ENCODE measurements at places on chromosomes 12 and 14.
A peak's percentile ranks its signal among the peaks of the same experiment; 100 is the strongest.

GRCh38 chr14:90797451-90797850, 18.8 kb downstream of the TTC7B start:
- H3K36me3 ChIP-seq = no peaks in the 10 kb centered on the region
- peak overlapping the region; percentile 29 for H3K4me3 ChIP-seq
- peaks cover 42% of the 10 kb centered on the region for H3K4me1 ChIP-seq

- peaks cover 5% of the 10 kb centered on the region for H3K4me1 ChIP-seq
- H3K36me3 ChIP-seq = peaks cover 31% of the 10 kb centered on the region
- H3K4me3 ChIP-seq = peak overlapping the region; percentile 98
- no peaks in the 10 kb centered on the region for H3K27me3 ChIP-seq
- no peak for DNase-seq
- H3K27ac ChIP-seq = peak overlapping the region; percentile 94
Measured at GRCh38 chr14:22928237-22929103, 706 bp downstream of the PRMT5 start.

DNA sequence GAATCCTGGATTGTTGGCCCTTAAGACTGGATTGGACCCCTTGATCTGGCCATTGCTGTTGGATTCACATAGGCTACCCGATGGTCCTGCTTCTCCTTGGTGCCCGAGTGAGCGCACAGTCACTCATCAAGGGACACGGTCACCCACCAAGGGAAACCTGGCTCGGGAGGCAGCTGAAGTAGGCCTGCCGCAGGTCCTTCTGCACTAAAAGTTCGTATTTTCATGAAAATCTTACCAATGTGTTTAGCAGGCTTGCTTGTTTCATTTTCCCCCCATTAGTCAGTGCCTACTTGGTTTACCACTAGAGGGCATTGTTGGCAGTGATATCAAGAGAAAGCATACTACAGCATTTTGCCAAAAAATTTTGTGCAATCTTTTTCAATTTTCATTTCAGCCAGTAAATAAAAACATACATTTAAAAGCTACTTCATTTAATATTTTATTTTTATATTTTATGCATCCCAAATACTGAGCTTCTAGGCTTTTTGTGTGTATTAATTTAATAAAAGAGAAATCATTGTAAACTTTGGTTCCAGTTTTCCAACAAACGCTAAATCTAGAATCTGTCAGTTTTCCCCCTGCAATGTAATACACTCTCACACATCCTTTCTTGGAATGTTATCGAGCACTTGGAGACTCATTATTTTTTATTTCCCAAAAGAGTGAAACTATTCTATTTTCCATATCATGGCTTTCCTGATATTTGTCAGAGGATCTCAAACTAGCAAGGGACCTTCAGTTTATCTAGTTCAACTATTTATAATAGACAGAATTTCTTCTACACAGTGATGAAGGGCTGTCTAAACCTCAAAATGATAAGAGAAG, 116.7 kb downstream of the LMNTD1 start:
- H3K27me3 ChIP-seq = no peaks in the 10 kb centered on the region
- H3K27ac ChIP-seq = no peak overlapping the region

DNA sequence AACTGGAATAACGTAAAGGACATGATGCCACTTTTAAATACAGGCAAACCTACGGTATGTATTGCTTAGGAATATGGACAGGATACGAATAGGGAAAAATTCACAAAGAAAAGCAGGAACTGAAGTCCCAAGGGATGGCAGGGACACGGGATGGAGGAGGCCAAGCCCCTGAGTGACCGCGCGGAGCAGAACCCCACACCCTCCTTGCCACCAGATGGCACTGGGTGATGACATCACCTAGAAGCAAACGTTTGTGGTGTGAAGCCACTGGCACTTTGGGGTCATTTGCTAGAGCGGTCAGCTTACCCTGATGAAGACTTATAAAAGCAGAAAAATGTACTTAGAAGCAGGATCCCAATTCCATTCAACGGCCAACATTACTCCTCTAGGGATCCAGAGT, 9.4 kb downstream of the DHX37 start:
- DNase-seq = no peak
- no peak overlapping the region for H3K27ac ChIP-seq
- peaks cover 72% of the 10 kb centered on the region for H3K36me3 ChIP-seq
- H3K4me3 ChIP-seq = no peak overlapping the region
- no peaks in the 10 kb centered on the region for H3K27me3 ChIP-seq
- no peaks in the 10 kb centered on the region for H3K4me1 ChIP-seq

GRCh38 chr12:48947727-48948126, 9.6 kb downstream of the ARF3 start:
- peaks cover 26% of the 10 kb centered on the region for H3K36me3 ChIP-seq
- H3K27me3 ChIP-seq = no peaks in the 10 kb centered on the region
- no peak overlapping the region for H3K27ac ChIP-seq
- no peak overlapping the region for H3K4me3 ChIP-seq
- peaks cover 4% of the 10 kb centered on the region for H3K4me1 ChIP-seq

- peak overlapping the region; percentile 76 for H3K4me3 ChIP-seq
- no peaks in the 10 kb centered on the region for H3K36me3 ChIP-seq
- peaks cover 12% of the 10 kb centered on the region for H3K4me1 ChIP-seq
Measured at GRCh38 chr12:30796313-30796780, 41.6 kb upstream of the CAPRIN2 start.

- no peak overlapping the region for H3K4me3 ChIP-seq
- no peaks in the 10 kb centered on the region for H3K36me3 ChIP-seq
- DNase-seq = no peak
- no peak overlapping the region for H3K27ac ChIP-seq
- H3K27me3 ChIP-seq = no peaks in the 10 kb centered on the region
Measured at GRCh38 chr12:109592195-109592904, 18.8 kb downstream of the MVK start.

- no peak for DNase-seq
- H3K36me3 ChIP-seq = no peaks in the 10 kb centered on the region
- H3K4me3 ChIP-seq = no peak overlapping the region
- no peaks in the 10 kb centered on the region for H3K27me3 ChIP-seq
- no peaks in the 10 kb centered on the region for H3K4me1 ChIP-seq
Measured at GRCh38 chr14:67186789-67187584, 2.3 kb upstream of the GARIN2 start.

- no peak overlapping the region for H3K27ac ChIP-seq
- H3K4me3 ChIP-seq = no peak overlapping the region
- H3K27me3 ChIP-seq = no peaks in the 10 kb centered on the region
- no peaks in the 10 kb centered on the region for H3K36me3 ChIP-seq
Measured at GRCh38 chr12:54932691-54933090, 51.9 kb downstream of the TESPA1 start.

- H3K4me1 ChIP-seq = no peaks in the 10 kb centered on the region
- H3K27me3 ChIP-seq = no peaks in the 10 kb centered on the region
- no peak overlapping the region for H3K4me3 ChIP-seq
- peaks cover 11% of the 10 kb centered on the region for H3K36me3 ChIP-seq
Measured at GRCh38 chr14:92624764-92625163, 111.2 kb downstream of the RIN3 start.

- no peaks in the 10 kb centered on the region for H3K27me3 ChIP-seq
- DNase-seq = peak; percentile 86
- H3K4me3 ChIP-seq = no peak overlapping the region
- H3K27ac ChIP-seq = peak overlapping the region; percentile 69
- peaks cover 61% of the 10 kb centered on the region for H3K4me1 ChIP-seq
Measured at GRCh38 chr12:110585231-110585799, 2.2 kb upstream of the PPTC7 start.

DNA sequence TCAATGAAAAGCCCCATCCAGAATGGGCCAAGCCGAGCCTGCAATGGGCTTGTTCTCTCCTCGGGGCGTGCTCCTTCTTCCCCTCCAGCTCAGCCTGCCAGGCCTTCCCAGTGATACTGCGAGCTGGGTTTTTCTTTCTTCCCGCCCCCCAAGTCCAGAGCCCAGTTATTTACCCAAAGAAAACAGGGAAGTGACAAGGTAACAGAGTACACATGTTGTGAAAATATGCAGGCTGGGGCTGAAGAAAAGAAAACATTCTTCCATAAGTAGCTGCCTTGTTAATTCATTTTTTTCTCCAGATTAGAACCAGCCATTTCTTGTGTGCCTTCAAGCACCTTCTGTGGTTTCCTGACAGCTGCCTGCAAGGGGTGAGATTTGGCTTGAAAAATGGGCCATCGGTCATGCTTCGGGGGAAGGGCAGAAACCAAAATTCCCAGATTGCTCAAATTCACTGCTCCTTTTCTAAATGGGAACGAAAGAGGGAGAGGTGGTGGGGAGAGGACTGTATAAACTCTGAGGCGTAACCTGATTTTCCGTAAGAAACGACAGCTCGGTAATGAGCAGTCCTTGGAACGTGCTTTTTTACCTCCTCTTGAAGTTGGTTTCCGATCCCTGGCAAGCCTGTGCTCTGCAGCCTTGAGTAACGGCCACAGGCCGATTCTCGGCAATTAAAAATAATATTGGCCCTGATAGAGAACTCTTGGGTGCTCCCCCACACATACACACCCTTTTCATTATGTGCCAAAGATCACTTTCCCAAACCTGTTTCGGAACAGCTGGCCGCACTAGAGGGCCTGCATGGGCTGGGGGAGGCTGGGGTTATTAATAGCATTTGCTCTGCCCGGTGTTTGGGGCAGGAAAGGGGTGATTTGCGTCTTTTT, 229.4 kb downstream of the ZFP36L1 start:
- H3K4me1 ChIP-seq = peaks cover 55% of the 10 kb centered on the region
- H3K36me3 ChIP-seq = no peaks in the 10 kb centered on the region
- no peak overlapping the region for H3K4me3 ChIP-seq
- DNase-seq = peak; percentile 75

GRCh38 chr12:77603946-77604345, 226.7 kb upstream of the NAV3 start:
- no peaks in the 10 kb centered on the region for H3K27me3 ChIP-seq
- H3K4me1 ChIP-seq = no peaks in the 10 kb centered on the region
- DNase-seq = no peak
- no peak overlapping the region for H3K4me3 ChIP-seq
- no peaks in the 10 kb centered on the region for H3K36me3 ChIP-seq

GRCh38 chr12:31274520-31275300, 51.2 kb downstream of the SINHCAF start:
- H3K36me3 ChIP-seq = peaks cover 12% of the 10 kb centered on the region
- H3K27ac ChIP-seq = no peak overlapping the region
- H3K4me3 ChIP-seq = no peak overlapping the region
- H3K4me1 ChIP-seq = no peaks in the 10 kb centered on the region
- DNase-seq = no peak

DNA sequence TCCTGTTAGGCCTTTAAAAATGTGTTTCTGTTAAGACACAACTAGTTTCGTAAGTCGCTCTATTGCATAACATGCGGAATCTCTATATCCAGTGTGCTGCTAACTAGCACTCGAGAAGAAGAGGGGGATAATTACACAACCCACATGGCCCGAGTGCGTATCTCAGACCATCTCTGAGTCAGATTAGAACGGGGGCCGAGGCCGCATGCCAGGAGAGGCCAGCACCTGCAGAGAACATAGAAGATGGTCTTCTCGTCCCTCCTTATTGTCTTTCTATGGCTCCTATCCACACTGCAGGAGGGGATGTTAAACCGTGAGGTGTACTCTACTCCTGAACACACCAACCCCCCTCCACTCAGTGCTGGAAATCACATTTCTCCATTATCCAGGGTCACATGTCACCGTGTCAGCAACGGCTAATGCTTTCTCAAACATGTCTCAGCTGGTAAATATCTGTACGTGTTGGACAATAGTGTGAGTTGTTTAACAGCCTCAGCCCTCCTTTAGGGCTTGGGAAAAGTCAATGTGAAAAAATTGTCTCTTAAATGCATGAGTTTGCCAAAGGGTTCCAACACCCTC, 56.3 kb downstream of the CCDC88C start:
- DNase-seq = no peak
- no peaks in the 10 kb centered on the region for H3K27me3 ChIP-seq
- H3K4me3 ChIP-seq = no peak overlapping the region
- peaks cover 20% of the 10 kb centered on the region for H3K36me3 ChIP-seq
- H3K27ac ChIP-seq = no peak overlapping the region
- H3K4me1 ChIP-seq = peaks cover 50% of the 10 kb centered on the region

DNA sequence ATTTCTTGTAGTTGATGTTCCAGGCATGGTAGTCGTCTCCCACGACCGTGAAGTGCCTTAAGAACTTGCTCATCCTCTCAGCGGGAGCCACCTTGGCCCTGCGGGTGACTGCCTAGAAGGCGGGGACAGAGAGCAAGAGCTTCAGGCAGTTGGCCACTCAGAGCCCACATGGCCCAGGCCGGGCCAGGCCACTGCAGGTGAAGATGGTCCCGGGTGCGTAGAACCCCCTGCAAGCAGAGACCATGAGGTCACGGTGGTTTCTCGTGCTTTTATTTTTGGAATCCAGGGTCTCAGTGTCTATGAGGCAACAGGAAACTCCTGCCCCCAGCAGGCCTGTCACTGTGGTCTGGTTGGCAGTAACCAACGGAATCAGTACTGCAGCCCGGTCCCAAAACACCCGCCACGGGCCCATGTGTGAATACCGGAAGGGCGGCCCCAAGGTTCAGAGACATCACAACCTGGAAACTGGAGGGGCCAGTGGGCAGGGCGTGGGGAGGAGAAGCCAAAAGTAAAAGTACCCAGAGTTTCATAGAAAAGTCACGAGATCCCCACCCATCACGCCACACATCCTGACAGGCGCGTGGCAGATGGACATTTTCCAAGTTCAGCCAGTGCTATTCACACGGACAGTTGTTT, 27.5 kb downstream of the HVCN1 start:
- H3K27ac ChIP-seq = peak overlapping the region; percentile 42
- peaks cover 23% of the 10 kb centered on the region for H3K4me1 ChIP-seq
- peak; percentile 80 for DNase-seq

DNA sequence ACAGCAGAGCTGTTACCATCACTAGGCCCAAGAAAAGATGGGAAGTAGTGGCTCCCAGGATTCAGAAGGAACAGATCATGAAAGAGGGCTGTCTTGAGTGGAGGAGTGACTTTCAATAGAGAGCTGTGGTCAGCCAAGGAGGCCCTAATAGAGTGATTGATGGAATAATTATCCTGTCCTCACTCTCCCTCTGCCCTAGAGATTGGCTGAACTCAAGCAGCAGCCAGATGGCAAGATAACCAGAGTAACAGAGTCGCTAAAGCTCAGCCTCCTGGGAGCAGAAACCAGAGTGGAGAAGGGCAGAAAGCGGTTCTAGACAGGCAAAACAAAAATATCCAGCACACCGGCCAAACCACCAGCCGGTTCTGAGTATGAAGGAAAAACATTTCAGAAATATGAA, 23.1 kb downstream of the GMFB start:
- H3K4me3 ChIP-seq = no peak overlapping the region
- no peaks in the 10 kb centered on the region for H3K27me3 ChIP-seq
- no peak overlapping the region for H3K27ac ChIP-seq
- H3K4me1 ChIP-seq = no peaks in the 10 kb centered on the region
- DNase-seq = no peak

DNA sequence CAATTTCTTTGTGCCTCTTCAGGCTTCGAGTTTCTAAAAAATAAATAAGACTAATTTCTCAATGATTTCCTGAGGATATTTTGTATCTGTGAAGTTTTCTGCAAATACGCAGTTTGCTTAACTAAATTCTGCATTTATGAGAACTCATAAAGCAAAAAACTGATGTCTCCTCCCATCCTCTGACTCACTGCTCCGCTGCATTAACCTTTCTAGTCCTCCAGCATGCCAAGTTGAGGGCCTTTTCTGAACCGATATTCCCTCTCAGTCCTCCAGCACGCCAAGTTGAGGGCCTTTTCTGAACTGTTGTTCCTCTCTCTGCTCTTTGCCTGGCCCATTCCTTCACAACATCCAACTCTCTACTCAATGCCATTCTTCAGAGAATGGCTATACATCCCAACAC, 3.2 kb downstream of the IPO8 start:
- H3K4me3 ChIP-seq = no peak overlapping the region
- no peak overlapping the region for H3K27ac ChIP-seq
- H3K36me3 ChIP-seq = no peaks in the 10 kb centered on the region
- no peak for DNase-seq

Measured in common myeloid progenitor, CD34-positive (primary cell).